ENCODE measurements at places on chromosomes 13 and 19.

GRCh38 chr13:29550430-29550988 lies 45.0 kb downstream of the SLC7A1 start:
- DNase-seq, result no peak

- no peak for DNase-seq
Observed at GRCh38 chr19:55437410-55437809, 5.7 kb downstream of the SHISA7 start.

DNA sequence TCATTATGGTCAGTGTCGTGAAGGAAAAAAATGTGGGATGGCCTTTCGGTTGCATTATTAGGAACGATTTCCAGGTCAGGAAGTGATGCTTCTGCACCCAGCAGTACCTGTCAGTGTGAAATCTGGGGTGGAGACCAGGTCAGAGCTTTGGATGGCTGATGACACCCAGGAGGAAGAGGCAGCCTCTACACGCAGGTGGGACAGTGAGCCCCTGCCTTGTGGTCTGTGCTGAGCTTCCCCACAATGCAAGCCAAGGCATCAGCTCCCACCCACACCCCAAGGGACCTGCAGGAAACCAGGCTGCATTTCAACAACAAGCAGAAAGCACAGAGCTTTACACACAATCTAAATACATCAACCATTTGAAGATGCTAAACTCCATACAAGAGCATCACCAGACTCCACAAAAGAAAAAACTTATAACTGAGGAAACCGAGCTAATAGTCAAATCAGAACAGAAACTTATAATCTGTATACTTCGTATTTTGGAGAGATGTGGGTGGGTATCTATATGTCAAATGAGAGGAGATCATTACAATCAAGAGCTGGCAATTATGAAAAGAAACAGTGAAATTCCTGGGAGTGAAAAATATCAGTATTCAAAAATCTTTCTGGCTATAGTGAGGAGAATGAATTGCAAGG lies 130.1 kb downstream of the ZDHHC20 start:
- no peak for DNase-seq

DNA sequence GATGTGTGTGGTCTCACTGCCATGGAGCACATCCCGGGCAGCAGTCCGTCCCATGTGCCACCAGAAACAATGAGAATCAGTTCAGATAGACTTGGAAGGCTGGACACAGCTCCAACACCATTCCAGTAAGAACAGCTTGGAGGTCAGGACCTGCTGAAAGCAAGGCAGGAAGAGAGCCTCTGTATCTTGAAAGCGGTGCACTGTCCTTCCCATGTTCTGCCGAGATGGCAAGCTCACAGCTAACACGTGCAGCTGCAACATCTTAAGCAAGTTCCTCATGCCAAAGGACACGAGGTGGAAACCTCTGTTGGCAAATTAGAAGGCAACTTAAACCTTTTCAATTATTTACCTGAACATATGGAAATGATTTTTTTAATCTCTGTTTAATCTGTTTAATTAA lies 175.4 kb downstream of the DLEU7 start:
- DNase-seq, result no peak

- no peak for DNase-seq
Observed at GRCh38 chr13:56198350-56198749, 942.4 kb upstream of the PRR20A start.

DNA sequence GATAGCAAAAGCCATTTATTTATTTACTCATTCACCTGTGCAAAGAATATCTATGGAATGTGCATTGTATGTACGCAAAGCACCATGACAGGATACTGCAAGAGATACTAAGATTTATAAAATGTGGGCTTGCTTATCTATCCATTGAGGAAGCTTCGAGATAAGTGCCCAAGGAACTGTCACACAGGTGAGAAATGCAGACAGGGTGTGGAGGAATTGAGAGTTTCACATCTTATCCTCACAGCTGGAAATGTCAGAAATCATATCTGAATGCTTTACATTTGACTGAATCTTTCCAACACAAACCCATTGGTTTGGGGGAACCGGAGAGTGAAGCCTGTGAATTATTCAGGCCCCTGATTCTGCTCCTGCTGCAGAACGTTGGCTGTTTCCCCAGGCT lies 113.0 kb downstream of the SLC7A1 start:
- no peak for DNase-seq

- DNase-seq, result no peak
Observed at GRCh38 chr13:101242720-101243119, 173.6 kb downstream of the NALCN start.

- peak; percentile 75 for DNase-seq
Observed at GRCh38 chr19:8487137-8487851, 15.1 kb downstream of the PRAM1 start.

- no peak for DNase-seq
Observed at GRCh38 chr13:94121686-94122085, 357.8 kb downstream of the DCT start.

GRCh38 chr13:44048326-44048725 lies 168.6 kb downstream of the LACC1 start:
- DNase-seq, result no peak

GRCh38 chr19:48513289-48514122 lies 1.9 kb upstream of the LMTK3 start:
- DNase-seq, result peak; percentile 84
